ENCODE measurements at places on chromosomes 13 and 19.

DNA sequence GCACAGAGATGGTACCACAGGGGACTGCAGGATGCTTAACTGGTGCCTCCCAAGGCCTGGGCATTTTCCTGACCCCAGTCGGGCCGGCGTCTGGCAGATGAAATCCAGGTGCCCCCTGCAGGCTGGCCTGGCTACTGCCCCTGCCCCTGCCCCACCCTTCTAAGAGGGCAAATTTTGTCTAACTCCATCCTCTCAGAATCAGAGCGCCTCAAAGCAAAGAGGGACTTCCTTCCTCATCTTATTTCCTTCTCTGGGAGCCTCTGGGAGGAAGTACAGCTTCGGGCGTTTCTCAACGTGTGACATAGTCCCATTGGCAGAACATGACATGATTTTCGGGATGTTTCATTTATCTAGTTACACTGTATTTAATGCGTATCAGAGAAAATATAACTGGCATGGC lies 2.7 kb downstream of the PRKACA start:
- peak; percentile 38 for DNase-seq

DNA sequence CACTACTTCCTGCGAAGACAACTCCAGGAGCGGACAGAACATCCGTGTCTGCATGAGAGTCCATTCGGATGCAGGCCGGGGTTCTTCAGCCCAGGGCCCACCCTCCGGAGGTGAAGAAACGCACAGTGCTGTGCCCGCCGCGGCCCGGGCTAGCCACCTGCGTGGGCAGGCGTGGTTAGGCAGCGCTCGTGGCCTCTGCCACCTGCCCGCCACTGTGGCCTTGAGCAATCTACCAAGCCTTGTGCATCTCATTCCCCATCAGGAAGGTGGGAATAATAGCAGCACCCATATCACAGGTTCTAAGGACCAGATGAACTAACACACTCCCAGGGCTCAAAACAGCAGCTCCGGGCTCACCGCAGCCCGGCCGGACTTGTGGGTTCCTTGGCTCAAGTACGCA lies 26.7 kb upstream of the PABPC3 start:
- DNase-seq = no peak

DNA sequence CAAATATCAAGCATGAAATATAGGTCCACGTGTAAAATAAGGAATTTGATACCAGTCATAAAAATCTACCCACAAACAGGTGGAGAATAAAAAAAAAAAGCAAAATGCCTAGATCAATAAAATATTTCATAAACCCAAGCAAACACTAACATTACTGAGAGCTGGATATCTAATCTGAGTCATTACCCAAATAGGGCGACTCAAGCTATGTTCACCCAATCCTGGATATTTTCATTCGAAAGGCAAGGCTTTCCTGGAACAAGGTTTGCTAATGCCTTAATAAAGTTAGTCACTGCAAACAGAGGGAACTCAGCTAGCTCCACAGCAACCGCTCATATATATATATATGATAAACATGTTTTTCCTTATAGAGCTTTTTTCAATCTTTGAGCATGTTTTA lies 33.5 kb upstream of the TM9SF2 start:
- no peak for DNase-seq

GRCh38 chr13:64755961-64756360 lies 2474.2 kb downstream of the PCDH9 start:
- no peak for DNase-seq

- DNase-seq = no peak
Observed at GRCh38 chr13:99941086-99941485, 30.5 kb downstream of the ZIC5 start.

DNA sequence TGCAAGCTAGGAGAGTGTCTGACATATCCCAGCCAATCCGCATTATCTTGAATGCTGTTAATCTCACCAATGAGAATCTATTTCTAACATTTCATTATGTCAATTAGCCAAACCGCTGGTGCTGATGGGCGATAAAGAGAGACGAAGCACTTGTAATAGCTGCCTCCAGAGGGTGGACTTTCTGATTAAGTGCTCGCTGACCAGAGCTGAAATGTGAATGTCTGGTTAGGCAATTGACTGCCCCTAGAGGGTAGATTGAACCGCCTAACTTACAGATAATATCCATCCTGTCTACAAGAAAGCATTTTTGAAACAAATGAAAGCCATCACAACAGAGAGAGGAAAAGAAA lies 552 bp upstream of the GRWD1 start:
- no peak for DNase-seq

DNA sequence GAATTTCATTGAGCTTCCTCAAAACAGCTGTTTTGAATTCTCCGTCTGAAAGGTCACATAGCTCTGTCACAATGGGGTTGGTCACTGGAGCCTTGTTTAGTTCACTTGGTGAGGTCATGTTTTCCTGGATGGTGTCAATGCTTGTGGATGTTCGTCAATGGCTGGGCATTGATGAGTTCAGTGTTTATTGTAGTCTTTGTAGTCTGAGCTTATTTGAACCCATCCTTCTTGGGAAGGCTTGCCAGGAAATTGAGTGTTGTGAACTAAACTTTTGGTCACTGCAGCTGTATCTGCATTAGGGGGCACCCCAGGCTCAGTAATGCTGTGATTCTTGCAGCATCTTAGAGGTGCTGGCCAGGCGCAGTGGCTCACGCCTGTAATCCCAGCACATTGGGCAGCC lies 22.0 kb downstream of the BLOC1S3 start:
- no peak for DNase-seq

GRCh38 chr19:12666265-12667048 lies at the start of the genes MAN2B1 and WDR83:
Gene MAN2B1, minus strand, starts transcription at chr19:12666742. Its CDS starts 41 bp downstream, at chr19:12666701.
Gene WDR83, plus strand, starts transcription at chr19:12666807. Its CDS starts 2,984 bp downstream, at chr19:12669791.
- DNase-seq = peak; percentile 84

DNA sequence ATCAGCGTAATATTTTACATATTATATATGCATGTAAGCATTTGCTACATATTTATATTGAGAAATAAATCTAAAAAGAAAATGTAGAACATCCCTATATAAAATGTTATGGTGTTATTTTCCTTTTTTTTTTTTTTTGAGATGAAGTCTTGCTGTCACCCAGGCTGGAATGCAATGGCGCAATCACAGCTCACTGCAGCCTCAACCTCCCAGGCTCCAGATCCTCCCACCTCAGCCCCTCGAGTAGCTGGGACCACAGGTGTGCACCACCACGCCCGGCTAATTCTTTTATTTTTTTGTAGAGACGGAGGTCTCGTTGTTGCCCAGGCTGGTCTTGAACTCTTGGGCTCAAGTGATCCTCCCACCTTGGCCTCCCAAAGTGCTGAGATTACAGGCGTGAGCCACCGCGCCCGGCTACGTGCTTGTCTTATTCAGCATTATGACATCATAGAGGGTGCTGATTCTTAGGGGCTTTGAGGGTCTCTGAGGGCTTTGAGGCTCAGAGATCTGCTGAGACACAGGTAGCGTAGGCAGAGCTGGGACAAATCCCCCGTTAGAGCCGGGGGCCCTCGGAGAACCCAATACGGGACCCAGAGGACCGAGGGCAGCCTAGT lies 101.9 kb downstream of the GADD45B start:
- DNase-seq = no peak

DNA sequence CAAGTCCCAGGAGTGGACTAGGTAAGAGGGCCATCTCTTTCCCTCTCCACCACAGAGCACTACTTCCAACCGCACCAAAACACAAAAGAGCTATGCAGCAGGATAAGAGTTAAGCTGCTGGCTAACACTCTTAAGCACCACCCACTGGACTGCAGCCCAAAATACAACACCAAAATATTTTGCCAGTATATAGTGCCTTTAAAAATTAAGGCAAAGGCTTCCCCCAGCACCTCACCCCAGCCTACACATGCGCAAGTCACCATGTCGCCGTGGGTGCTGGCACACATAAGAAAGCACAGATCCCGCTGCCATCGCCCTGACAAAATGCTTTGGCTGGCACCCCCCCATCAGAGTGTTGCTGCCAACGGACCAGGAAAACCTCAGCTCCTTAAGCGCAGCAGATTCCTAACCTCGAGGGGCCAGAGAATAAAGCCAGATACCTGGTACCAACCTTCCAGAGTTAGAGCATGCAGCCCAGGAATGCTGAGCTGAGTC lies 608.3 kb downstream of the PCDH17 start:
- DNase-seq = no peak

DNA sequence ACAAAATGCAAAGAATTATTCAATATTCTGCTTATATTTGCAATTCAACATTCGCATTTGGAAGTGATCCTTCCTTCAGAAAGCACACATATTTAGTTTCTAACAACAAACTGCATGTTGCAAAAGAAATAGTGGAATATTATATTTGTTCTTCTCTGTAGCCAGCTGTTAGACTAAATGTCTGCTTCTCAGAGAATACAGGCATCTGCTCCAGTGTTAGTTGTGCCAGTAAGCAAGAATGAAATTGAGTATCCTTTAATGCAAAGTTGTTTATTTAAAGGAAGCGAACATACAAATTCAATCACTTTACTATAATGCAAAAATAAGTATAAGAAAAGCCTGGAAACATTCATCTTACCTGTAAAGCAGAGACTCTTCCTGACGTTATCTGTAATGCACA lies 663 bp downstream of the SLITRK6 start:
- DNase-seq = no peak

GRCh38 chr19:18636969-18637629 lies at the start of gene KLHL26:
Gene KLHL26, plus strand, starts transcription at chr19:18637028. Its CDS starts 27 bp downstream, at chr19:18637055.
- no peak for DNase-seq

DNA sequence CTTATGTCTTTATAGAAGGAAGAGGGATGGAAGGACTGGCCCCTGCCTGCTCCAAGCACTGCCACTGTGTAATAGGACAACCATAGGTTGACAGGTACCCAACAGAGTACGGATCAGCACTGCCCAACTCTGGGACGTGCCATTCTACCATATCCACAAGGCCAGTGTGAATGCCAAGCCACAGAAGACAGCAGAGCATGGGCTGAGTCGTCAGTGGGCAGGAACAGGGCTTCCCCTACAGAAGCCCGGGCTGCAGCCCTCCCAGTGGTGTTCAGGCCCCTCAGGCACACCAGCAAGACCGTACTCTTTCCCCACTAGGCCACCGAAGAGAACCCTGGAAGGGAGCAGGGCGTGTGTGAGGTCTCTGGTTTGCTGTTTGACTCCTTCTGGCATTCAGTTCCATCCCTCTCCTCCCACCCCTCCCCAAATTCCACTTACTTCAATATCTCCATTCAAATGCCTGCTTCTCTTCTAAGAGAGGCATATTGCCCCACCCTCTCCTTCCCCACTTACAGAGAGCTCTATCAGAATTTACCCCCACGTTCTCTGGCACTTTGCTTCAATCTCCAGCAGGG lies 209.4 kb downstream of the FOXO1 start:
- DNase-seq = no peak

DNA sequence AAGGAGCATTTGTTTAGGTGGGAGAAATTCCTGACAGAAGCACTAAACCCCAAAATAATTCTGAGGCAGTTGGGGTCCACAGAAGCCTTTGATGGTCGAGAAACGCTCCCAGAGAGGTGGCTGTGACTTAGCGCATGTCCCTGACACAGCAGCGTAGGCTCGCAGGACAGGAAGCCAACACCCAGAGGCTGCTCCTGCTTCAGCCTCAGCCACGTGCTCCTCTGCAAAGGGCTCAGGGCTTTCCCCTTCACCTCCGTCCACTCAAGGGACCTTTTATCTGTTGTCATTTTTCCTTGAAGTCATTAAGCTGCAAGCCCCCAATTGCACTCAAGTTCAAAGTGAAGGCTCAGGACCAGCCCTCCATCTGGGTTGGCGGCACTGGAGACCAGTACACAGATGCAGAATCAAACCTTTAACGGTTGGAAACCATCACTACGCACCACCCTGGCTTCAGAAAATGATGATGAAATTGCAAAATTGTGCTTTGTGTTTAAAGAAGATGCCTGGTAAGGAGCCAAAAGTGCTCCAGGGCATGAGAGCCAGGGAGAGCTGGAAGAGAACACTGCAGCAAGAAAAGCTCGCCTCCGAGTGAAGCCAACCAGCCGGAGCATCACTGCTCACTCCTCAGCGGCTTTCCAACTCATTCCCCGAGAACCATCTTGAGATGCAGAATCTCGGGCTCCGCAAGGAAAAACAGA lies 219.6 kb downstream of the RAP2A start:
- DNase-seq = no peak
